ENCODE measurements at places on chromosomes 2 and 18.
A peak's percentile ranks its signal among the peaks of the same experiment; 100 is the strongest.

DNA sequence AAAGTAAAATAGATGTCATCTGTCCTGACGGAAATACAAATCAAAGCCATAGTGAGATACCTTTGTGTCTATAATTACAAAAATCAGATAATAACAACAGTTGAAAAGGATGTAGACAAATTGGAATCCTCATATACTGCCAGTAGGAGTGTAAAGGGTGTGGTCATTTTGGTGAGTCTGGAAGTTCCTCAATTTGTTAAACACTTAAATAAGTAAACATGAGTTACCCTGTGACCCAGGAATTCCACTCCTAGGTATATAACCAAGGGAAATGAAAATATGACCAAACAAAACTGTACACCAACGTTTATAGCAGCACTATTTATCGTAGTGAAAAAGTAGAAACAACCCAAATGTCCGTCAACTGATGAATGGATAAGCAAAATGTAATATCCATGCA lies 24.0 kb downstream of the R3HDM1 start:
- DNase-seq: no peak

GRCh38 chr18:32040936-32041335 lies 22.3 kb downstream of the RNF125 start:
- DNase-seq: no peak

DNA sequence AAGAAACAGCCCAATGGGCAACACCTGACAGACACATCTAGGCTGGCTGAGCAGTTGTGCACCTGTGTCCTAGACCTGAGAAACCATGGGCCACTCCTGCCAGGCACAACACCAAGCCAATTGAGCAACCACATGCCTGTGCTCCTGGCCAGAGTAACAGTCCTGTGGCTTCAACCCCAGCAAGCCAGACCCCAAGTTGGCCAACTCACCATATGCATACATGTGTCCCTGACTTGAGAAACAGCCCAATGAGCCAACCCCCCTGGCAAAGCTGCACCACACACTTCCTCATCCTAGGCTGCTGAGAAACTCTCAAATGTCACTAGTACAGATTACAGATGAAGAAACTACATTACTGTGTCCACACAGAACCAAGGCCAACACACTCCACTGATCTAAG lies 36.6 kb downstream of the USP34 start:
- no peak for DNase-seq

- no peak for DNase-seq
Observed at GRCh38 chr2:16584084-16584483, 81.5 kb downstream of the CYRIA start.

DNA sequence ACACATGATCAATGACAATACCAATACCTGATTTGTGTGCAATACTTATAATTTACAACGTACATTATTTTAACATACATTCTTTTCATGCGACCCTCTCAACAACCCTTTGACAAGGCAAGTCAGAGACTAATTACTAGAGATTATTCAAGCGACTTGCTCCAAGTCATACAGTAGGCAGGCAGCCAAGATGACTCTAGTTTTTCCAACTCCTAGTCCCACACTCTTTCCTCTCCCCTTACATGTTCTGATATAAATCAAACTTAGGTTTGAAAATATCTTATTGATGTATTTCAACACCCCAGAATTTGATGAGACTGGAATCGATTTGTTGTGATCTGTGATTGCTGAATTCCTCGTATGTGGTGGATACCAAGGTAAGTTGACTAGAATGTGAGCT lies 8.0 kb upstream of the CYP27C1 start:
- DNase-seq: no peak

DNA sequence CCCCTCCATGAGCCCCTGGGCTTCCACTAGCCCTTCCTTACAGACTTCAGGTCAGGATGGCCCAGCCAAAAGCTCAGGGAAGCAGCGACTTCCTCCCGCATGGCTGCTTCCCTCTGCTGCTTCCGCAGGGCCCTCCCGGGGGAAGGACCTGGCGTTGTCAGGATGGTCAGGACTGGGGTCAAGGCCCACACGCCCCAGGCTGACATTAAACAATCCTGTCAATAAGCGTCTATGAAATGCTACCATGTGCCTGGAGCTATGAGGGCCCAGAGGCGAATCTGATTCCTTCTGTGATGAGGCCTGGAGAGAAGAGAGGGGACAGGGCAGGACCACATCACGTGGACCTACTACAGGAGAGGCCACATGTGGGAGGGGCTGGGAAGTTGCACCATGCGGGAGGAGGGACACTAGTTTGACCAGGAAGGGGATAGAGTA lies 17.3 kb downstream of the CYS1 start:
- no peak for DNase-seq

- no peak for DNase-seq
Observed at GRCh38 chr2:168790226-168790902, 12.1 kb upstream of the NOSTRIN start.

DNA sequence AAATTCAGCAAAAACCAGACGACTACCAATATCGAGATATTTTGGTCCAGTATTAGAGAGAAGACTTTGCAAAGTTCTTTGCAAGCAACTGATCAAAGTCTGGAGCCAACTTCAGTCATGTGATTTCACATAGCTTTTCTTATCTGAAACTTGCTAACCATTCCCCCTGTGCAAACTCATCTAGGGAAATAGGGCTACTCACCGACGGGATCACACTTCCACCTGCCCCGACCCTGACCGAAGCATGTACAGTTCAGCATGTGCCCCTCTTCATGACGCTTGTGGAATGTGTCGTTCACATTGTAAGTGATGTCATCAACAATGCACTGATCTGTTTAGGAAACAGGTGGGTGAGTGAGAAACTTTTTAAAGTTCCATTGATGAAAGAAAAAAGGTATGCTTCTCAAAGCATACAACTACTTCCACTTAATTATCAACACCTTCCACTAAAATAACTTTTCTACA lies 15.4 kb downstream of the FN1 start:
- DNase-seq: no peak

- no peak for DNase-seq
Observed at GRCh38 chr2:105917226-105917625, 172.5 kb downstream of the NCK2 start.

DNA sequence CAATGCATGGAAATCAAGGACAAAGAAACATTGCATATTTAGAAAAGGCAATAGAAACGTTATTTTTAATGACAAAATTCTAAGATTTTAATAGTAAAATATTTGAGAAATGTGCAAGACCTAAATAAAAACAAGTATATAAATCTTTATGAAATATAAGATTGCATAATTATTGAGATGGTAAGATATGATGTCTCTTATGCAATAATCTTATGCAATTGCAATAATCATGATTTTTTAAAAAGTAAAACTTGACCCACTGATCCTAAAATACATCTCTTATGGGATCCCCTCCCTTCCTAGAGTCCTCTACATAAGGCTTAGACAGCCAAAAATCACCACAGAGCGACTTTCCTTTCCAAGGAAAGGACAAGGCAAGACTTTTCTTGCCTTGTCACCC lies 249.0 kb downstream of the DOK6 start:
- DNase-seq: no peak

DNA sequence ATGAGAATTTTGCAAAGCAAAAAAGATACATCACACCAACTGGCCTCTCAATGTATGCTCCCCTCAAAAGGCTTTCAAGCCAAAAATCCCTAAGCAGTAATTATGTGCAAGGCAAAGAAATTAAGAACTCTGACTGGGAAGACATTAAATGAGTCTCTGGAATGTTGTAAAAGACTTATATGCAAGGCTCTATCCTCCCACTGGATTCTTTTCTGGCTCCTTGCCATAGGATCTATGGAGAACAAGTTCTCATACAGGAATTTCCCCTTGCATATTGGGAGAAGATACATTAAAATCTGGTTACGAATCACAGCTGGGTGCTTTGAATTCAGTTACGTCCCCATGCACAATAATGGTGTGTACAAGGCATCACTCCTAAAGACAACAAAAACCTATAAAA lies 73.4 kb upstream of the ATL2 start:
- DNase-seq: no peak

- DNase-seq: no peak
Observed at GRCh38 chr2:151908204-151908882, 80.1 kb upstream of the ARL5A start.

DNA sequence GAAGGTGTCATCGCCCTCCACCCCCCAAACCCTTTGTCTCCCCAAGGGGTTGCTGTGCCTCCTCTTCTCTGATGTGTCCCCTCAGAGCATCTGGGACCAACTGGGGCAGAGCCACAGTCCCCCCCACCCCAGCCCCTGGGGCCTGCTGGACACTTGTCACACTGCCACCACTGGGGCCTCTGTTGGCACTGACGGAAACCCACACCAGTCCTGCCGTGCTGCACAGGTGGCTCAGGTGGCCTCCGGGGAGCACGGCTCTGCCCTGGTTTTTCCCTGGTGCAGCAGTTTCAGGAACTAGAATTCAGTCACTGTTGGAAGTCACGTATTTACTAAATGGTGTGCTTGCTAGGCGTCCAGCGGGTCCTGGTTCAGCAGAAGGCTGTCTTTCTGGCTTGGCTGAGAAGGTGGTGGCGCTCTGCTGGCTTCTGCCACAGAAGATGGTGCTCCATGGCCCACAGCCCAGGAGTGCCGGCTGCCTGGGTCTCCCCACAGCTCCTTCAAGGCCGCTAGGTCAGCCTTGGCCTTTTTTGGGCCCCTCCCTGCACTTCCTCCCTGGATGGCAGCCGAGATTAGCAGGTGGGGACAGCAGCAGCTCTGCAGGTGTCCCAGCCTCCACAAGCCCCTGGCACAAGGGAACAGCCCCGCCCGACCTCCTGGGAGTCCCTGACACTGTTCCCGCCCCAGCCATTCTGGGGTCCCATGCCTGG lies 18.6 kb upstream of the KLHL30 start:
- no peak for DNase-seq

DNA sequence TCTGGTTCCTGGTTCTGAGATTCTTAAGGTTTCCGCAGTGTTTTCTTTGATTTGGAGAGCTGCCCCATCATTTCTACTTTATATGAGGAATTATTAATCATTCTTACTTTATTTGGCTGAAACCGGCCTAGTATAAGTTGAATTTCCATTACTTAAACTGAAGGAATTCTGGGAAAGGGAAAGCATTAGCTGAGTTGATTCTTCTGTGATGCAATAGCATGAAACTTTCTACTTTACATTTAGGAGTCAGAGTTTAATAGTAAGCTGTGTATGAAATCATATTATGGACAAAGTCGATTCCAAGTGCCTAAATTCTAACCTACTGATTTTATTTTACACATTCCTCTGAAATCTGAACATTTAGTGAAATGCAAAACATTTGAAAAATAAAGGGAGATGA lies 1269.7 kb upstream of the ZEB2 start:
- DNase-seq: no peak

DNA sequence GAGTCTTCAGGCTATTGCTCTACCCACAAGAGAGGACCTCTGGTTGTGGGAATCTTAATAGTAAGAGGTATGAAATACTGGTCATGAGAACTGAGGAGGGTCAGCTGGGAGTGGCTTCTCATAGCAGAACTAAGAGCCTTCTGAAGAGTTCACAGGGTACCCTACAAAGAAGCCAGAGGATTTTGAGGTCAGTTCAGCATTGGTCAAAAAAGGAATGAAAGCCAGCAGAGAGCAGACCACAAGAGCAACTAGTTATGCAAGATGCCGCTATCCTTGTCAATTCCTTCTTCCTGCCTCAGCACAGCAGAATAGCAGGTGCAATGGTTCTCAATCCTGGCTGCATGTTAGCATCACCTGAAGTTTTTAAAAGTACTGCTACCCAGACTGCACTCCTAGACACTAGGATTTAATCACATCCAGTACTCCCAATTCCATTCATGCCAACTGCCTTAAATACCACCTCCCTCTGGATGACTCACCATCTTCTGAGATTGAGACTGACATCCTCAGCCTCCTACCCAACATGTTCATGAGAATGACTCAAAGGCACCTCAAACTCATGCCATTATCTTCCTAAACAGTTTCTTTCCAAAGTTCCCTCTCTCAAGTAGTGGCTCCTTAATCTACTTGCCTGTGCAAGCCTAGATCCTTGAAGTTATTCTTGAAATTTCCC lies 81.0 kb upstream of the RBMS1 start:
- DNase-seq: no peak

GRCh38 chr2:191108331-191108730 lies 42.5 kb downstream of the STAT4 start:
- DNase-seq: no peak

GRCh38 chr18:46324087-46324955 lies 220.1 kb downstream of the HAUS1 start:
- no peak for DNase-seq

- peak; percentile 59 for DNase-seq
Observed at GRCh38 chr18:48545757-48546321, 7.0 kb downstream of the CTIF start.

DNA sequence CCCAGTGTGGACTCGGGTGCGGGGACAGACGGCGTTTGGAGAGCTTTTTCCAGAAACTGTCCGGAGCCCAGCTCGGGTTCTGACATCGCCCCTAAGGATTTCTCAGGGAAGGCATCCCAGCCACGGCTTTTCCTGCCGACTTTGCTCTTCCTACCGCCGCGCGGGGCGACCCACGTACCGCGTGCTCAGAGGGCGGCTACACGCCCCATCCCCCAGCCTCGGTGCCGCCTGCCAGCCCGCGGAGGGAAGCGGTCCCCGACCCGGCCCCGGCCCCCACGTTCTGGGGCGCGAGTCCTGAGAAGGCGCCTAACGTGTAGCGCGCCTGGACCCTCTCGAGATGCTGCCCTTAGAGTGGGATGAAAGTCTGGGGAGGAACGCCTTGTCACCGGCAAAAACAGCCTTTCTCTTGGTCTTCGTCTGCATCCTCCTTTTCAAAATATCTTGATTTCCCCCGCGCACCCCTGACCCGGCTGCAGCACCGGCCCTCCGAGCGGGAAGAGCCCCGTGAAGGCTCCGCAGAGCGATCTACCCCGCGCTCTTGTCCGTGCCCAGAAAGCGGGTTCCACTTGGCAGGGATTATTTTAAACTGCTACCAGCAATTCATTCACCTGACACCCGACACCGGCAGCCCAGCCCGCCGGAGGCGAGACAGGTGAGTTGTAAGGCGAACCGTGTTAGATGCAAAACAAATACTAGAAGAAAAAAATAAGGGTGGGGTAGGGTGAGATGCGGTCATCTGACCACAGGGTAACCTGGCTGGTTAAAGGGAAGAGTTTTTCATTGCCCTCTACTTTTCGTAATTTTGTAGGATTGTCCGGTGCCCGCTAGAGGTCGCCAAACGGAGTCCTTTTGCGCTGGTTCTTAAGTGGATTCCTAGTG lies 812 bp upstream of the KCNG3 start:
- DNase-seq: peak; percentile 88

DNA sequence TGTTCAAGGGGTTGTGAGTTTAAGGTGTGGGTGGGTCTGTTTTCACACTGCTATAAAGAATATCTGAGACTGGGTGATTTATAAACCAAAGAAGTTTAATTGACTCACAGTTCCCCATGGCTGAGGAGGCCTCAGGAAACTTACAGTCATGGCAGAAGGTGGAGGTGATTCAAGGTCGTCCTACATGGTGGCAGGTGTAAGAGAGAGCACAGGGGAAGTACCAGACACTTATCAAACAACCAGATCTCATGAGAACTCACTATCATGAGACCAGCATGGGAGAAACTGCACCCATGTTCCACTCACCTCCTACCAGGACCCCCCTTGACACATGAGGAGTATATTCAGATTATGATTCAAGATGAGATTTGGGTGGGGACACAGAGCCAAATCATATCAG lies 38.0 kb downstream of the RHBDD1 start:
- DNase-seq: no peak

Measured in sciatic nerve (tissue), 2 donors.